Pancreas (tissue), 10 donors: ENCODE measurements at places on chromosomes 1 and 21. TPM values are rescaled to one million over a fixed set of nuclear protein-coding genes. Genes with fewer than 3 reads are reported as not detected.

DNA sequence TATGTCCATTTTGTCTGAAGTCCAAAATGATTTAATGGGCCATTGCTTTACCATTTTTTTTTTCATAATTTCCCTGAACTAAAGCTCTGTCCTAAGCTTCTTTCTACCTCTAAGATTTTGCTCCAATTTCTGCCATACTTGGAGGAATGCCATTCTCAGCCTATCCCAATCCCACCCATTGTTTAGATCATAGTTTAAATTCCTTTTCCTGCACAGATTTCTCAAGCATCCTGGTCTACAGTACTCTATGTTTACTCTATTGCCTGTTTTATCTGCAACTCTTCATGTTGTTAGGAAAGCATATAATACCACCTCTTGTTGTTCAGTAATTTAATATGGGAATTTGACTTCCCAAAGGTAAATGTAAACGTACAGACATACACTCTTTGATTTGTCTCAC lies 30.8 kb downstream of the ADAMTS1 start:
- no peak overlapping the region for H3K4me3 ChIP-seq
- H3K27ac ChIP-seq = no peak overlapping the region
- H3K27me3 ChIP-seq = no peaks in the 10 kb centered on the region
- H3K36me3 ChIP-seq = no peaks in the 10 kb centered on the region

DNA sequence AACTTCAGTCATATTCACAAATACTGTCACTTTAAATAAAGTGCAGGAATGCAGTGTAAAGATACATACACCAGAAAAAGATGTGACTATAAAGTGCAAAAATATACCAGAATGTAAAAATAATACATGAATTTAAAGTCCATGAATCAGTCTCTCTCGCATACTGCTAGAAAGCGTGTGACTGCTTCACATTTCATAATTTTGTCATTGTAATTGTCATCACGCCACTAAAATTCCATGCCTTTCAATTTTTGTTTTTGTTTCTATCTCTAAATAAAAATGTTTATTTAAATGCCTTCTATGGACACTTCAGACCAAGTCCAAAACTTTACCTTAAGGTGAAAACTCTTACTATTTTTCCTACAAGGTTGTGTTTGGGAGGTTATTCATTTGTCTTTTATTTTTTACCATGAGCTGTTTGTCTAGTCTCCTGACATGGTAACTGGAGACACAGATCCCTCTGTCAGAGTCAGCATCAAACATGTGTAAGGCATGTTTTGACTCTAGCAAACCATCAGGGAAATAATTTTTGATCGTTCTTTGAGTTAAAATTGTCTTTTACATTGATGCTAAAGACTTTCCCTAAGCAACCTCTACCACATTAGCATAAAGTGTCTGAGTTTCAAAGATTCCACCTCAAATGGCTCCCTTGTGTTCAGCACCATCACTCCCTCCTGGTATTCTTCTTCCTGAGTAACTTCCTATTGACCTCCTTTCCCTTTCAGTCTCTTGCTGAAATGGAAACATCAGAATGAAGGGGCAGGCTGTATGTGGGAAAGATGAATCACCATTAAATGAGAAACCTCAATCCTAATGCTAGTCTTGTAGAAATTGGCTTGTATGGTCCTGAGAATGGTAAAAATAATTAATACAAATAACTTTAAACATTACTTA lies 14.0 kb upstream of the AIM2 start:
- H3K4me1 ChIP-seq = no peaks in the 10 kb centered on the region
- H3K27me3 ChIP-seq = no peaks in the 10 kb centered on the region

DNA sequence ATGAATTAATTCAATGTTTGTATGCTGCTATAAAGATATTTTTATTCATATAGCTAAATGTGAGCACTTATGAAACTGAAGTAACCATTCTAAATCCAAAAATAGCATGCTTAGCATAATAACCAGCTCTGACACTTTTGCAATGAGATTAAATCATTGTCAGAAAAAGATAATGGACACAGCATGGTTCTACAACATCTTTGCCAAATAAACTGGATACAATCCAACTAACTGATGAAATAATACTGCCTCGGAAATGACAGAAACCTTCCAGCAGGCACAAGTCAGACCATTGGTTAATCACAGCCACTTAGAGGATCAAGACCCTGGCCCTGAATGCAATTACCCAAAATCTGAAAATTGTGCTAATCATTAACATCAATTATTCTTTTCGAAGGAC lies 592.7 kb upstream of the ADGRL4 start:
- H3K27me3 ChIP-seq = no peaks in the 10 kb centered on the region
- no peak for DNase-seq
- H3K27ac ChIP-seq = no peak overlapping the region
- no peak overlapping the region for H3K4me3 ChIP-seq
- H3K36me3 ChIP-seq = no peaks in the 10 kb centered on the region

DNA sequence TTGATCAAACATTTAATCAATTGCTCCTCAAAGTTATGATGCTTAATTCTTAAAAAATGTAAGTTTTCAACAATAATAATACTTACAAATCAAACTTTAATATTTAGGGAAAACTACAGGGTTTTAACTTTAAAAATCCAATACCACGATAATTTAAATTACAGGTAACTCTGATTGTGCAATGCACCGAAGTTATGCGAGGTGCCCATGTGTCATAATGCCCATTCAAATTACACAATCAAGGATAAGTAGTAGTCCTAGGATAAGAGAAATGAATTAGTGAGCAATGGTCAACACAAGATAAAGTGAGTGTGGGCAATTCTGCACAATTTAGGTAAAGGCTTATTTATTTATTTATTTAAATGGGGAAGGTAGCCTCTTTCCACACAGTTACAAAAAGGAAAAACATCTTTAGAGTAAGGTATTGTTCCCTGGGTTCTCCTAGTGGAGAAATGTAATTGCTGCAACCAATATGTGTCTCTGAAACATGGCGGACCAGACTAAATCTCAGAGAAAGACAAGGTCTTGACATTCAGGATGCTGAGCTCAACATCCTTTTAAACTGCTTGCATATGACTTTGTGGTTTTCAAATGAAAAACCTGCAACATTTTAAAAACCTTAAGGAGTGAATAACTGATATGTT lies 164.2 kb downstream of the TTLL7 start:
- no peak for DNase-seq
- H3K36me3 ChIP-seq = no peaks in the 10 kb centered on the region
- no peaks in the 10 kb centered on the region for H3K27me3 ChIP-seq
- H3K4me1 ChIP-seq = no peaks in the 10 kb centered on the region

Gene SYDE2
- 1.3 TPM for polyA plus RNA-seq

- peak overlapping the region; percentile 77 for H3K4me3 ChIP-seq
- no peaks in the 10 kb centered on the region for H3K27me3 ChIP-seq
- DNase-seq = no peak
- no peaks in the 10 kb centered on the region for H3K36me3 ChIP-seq
- peak overlapping the region; percentile 96 for H3K27ac ChIP-seq
- H3K4me1 ChIP-seq = peaks cover 14% of the 10 kb centered on the region
These were observed 1.8 kb downstream of the CHRM3 start for GRCh38 chr1:239388159-239388485.

Gene CHIA
- polyA plus RNA-seq = not detected

GRCh38 chr1:205578780-205579571 lies 52.8 kb downstream of the ELK4 start:
- no peaks in the 10 kb centered on the region for H3K36me3 ChIP-seq
- H3K27ac ChIP-seq = no peak overlapping the region
- no peaks in the 10 kb centered on the region for H3K4me1 ChIP-seq
- no peak for DNase-seq

DNA sequence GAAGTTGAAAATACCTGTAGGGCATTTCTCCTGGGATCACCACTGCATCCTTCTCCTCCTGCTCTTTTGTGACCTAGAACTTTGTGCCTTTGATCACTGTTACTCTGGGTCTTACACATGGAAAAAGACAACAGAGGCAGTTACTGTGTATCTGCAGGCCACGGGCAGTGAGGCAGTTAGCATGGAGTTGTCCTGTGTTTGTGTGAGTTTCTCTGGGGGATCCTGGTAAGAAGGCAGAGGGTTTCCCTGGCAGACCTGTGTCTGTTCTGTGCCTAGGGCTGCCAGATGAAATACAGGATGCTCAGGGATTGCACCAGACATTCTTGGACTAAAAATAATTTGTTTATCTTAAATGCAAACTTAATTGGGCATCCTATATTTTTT lies 44.4 kb upstream of the SCCPDH start:
- no peak overlapping the region for H3K4me3 ChIP-seq
- no peaks in the 10 kb centered on the region for H3K4me1 ChIP-seq
- no peak for DNase-seq
- no peak overlapping the region for H3K27ac ChIP-seq

GRCh38 chr21:45142469-45143308 lies 68.3 kb downstream of the ADARB1 start:
- no peaks in the 10 kb centered on the region for H3K36me3 ChIP-seq
- H3K4me3 ChIP-seq = no peak overlapping the region
- H3K4me1 ChIP-seq = no peaks in the 10 kb centered on the region
- no peaks in the 10 kb centered on the region for H3K27me3 ChIP-seq
- H3K27ac ChIP-seq = no peak overlapping the region

DNA sequence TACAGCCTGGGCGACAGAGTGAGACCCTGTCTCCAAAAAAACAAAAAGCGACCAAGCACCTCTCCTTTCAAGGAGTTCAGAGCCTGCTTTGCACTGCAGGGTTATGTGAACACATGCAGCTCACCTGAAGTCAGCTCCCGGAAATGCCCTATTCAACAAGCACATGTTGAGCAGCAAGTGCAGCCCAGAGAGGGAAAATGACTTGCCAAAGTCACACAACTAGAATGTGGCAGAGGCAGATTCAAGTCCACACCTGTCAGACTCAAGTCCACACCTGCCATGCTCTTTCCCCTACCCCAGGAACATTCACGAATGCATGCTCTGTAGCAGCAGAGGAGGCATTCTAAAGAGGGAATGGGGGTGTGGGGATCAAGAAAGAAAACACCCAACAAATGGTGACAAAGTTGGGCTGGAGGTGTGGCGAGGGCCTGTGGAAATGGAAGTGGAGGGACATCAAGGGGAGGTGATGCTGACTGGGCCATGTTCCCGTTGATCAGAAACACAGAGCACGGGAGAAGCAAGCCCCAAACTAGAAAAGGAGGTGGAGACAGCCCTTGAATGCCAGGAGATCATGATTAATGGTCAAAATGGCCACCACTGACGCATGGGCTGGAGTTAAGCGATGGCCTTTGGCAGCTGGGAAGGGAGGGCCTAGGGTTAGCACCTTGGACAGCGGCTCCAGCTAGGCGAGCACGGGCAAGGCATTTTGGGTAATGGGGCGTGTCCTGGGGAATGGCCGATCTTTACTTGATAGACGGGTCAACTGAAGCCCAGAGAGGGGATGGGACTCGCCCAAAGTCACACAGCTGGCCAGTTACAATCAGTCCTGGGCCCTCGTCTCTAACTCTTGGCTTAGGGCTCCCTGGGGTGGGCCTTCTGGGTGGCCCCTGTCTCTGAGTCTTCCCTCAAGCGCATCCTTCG lies 21.5 kb downstream of the RAP1GAP start:
- peaks cover 10% of the 10 kb centered on the region for H3K4me1 ChIP-seq
- peak; percentile 80 for DNase-seq
- H3K36me3 ChIP-seq = no peaks in the 10 kb centered on the region
- no peaks in the 10 kb centered on the region for H3K27me3 ChIP-seq
- no peak overlapping the region for H3K4me3 ChIP-seq

DNA sequence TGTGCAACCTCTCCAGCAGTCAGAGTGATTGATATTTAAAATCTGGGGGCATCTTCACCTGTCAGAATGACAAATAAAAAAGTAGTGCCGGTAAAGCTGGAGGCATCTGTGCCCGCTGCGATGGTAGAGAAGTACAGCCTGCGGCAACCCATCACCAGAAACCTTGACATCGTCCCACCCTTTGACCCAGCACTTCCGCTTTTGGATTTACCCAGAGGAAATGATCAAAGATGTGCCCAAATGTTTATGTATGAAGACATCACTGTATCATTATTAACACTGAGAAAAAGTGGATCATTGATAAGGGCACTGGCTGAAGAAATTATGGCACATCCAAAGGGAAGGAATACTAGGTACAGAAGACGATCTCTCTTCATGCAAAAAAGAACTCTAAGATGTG lies 96.0 kb downstream of the PGBD5 start:
- H3K4me1 ChIP-seq = no peaks in the 10 kb centered on the region
- H3K27ac ChIP-seq = no peak overlapping the region
- H3K36me3 ChIP-seq = no peaks in the 10 kb centered on the region

- H3K27ac ChIP-seq = no peak overlapping the region
- no peaks in the 10 kb centered on the region for H3K4me1 ChIP-seq
- H3K36me3 ChIP-seq = no peaks in the 10 kb centered on the region
- H3K27me3 ChIP-seq = no peaks in the 10 kb centered on the region
These were observed 203.2 kb downstream of the PDE4B start for GRCh38 chr1:65995928-65996327.

Gene CASQ2
- polyA plus RNA-seq = 1.0 TPM

DNA sequence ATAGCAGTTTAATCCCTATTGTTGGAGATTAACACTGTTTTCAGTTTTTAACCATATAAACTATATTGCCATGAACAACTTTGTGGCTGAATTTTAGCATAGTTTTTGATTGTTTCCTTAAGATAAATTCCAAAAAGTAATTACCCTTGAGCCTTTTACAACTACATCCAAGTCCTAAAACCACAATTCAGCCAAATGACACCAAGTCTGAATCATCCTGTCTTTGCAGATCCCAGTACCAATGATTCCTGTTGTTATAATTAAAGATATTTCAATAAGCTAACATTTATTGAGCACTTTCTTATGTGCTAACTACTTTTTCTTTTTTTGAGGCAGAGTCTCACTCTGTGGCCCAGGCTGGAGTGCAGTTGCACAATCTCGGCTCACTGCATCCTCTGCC lies 35.6 kb downstream of the IL23R start:
- H3K4me3 ChIP-seq = no peak overlapping the region
- DNase-seq = no peak
- H3K27ac ChIP-seq = no peak overlapping the region
- no peaks in the 10 kb centered on the region for H3K36me3 ChIP-seq

DNA sequence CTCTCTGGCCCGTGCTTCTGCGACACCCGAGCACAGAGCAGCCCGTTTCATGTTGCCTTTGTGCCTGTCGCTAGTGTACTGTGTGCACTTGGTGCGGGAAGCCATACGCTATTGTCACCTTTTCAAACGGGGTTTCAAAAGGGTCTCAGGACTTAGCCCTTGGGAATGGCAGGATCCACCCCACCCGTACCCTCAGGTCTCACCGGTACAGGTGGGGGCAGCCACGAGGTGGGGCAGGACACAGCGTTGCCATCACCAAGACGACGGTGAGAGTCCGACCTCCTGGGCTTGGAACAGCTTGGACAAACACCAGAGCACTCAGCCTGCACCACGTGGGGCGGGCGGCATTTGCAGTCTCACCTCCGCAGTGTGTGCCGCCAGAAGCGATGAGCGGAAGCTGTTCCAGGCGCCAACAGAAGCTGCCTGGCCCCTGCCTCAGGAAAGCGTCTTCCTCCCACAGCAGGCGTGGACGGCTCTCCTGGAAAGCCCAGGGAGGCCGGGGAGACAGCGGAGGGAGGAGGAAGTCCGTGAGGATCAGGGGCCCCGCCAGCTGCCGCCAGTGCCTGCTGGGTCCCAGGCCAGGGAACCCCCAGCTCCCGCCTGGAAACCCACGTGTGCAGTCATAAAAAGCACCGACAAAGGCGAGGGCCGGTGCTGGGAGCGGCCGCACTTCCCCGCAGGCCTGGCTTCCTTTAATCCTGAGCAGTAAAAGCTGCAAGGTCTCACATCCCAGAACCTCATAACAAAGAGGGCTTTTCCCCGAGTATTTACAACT lies 131.3 kb upstream of the ARHGEF16 start:
- H3K4me1 ChIP-seq = peaks cover 26% of the 10 kb centered on the region
- H3K27ac ChIP-seq = peak overlapping the region; percentile 74
- H3K4me3 ChIP-seq = no peak overlapping the region
- no peaks in the 10 kb centered on the region for H3K27me3 ChIP-seq
- no peaks in the 10 kb centered on the region for H3K36me3 ChIP-seq
- DNase-seq = peak; percentile 84
